ENCODE measurements at places on chromosomes 7 and 10.

DNA sequence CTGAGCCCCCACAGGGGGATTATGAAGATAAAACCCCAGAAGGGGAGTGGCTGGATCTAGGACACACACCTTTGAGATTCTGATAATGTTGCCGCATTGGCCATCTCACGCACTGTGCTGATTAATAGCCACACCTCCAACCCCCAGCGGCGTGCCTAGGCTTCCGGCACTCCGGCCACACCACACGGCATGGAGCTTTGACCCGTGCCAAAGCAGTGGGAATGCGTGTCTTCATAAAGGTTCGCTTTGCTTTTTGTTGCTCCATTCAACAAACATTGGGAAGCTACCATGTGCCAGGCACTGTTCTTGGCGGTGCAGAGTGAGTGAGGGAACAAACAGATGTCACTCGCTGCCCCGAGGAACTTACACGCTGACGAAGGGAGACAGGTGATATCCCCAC, 117.6 kb downstream of the TCERG1L start:
- no peak for DNase-seq

DNA sequence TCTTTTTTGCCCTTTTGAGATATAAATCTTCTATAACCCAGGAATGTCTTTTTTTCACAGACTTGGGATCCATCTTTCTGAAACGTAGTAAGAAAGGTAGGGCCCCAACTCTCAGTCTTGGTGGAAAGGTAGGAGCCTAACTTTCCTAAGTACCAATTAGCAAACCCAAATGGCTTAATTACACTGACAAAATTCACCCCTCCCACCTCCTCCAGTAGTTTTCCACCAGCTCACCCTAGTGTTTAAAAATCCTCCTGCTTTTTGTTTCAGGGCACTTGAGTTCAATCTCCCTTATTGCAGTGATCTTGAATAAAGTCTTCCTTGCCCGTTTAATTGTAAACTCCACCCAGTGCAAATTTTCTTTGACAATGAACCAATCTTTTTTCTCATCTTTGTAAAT, 600.0 kb downstream of the PHTF2 start:
- no peak for DNase-seq

- no peak for DNase-seq
These were observed 372.6 kb downstream of the GPR158 start for GRCh38 chr10:25547382-25547781.

GRCh38 chr10:78454123-78454645, 420.5 kb downstream of the RPS24 start:
- DNase-seq, result no peak

DNA sequence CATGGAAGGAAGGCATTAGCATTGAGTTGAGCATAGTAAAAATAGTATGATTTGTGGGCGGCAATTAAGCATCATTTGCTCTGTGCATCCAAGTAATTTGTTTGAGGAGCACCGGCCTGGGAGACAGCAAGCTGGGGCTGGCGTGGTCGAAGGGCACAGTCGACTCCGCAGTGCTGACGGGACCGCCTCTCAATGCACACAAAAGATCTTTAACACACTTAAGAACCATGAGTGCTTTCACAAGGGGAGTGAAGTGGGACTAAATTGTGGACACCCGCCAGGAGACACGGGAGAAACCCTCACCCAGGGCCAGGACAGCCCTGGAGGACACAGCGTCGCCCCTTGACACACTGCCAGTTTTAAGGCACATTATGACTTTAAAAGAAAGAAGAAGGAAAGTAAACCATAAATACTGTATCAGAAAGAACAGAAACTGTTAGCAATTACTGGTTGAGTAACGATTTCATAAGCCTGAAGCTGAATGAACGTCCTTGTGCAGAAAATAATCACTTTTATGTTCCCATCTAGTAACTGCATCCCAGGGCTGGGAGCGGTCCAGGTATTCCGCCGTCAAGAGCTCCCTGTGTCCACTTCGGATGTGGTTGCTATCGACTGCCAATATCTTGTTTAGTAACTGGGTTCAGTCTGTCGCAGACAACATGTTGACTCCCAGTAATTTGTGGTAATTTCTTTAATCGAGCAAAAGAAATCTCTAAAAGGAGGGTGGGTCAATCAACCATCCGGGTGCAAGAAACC, 102.1 kb downstream of the EBF3 start:
- DNase-seq, result no peak

GRCh38 chr10:14476641-14477407, 146.1 kb upstream of the FRMD4A start:
- DNase-seq, result no peak

- DNase-seq, result no peak
These were observed 133.1 kb upstream of the NPS start for GRCh38 chr10:127415901-127416581.

Data from thoracic aorta (tissue), 2 donors.